Cerebellar nuclear complex (tissue), 1 donor: ENCODE measurements at places on chromosomes 3 and 15.

DNA sequence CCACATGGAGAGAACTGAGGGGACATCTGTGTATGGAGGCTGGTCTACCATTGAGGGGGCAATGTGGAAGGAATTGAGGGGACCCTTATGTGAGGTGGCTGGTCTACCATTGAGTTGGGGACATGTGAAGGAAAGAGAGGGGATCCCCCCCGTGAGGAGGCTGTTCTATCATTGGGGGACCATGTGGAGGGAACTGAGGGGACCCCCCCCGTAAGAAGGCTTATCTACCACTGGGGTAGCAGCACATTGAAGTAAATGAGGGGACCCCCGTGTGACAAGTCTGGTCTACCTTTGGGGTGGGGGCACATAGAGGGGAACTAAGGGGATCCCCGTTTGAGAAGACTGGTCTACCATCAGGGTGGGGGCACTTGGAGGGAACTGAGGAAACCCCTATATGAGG, 158.0 kb downstream of the FBLN2 start:
- DNase-seq: no peak

DNA sequence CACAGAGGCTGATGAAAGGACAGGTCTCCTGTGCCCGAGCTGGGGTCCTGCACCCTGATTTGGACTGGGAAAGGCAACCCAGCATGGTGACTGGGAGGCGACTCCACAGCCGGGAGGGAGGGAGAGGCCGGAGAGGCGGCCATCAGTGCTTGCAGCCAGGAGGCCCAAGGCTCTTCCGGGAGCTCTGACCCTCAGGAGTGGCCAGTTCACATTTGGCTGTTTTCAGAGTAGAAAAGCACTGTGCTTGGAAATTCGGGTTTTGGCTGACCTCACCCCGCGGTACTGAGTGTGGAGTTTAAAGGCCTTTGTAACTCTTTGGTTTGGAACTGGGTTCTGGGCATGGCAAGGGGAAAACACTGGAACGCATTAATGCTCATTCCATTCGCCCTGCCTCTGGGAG, 31.9 kb downstream of the SMAD6 start:
- DNase-seq: no peak

GRCh38 chr3:52920841-52921240, 23.5 kb upstream of the STIMATE start:
- DNase-seq: no peak

- DNase-seq: no peak
Measured at GRCh38 chr15:46296797-46297196, 662.0 kb downstream of the SQOR start.

GRCh38 chr15:69593488-69593887, 140.9 kb downstream of the RPLP1 start:
- no peak for DNase-seq

DNA sequence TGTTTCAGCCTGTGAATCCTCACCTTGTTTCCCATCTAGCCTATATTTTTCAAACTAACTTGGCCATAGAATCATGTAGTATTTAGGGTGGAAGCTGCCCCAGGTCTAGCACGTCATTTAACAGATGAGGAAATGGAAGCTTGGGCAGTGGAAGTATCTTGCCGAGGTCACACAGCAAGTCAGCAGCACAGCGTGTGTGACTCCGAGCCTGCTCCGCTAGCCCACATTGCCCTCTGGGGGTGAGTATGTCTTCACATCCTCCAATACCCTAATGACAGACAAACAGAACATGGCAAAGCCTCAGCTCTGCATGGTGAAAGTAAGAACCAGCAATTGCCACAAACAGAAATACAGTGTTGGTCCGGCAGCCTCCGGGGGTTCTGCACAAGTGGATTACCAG, 2.2 kb upstream of the CCR5 start:
- no peak for DNase-seq

GRCh38 chr3:71725271-71725991, at the start of gene EIF4E3:
Gene EIF4E3 (minus strand): TSS chr3:71725402. CDS start chr3:71725367, 35 bp downstream.
- DNase-seq: no peak

GRCh38 chr15:27218426-27218825, 247.4 kb downstream of the GABRG3 start:
- no peak for DNase-seq

GRCh38 chr3:5201536-5201935, 14.0 kb downstream of the EDEM1 start:
- no peak for DNase-seq

DNA sequence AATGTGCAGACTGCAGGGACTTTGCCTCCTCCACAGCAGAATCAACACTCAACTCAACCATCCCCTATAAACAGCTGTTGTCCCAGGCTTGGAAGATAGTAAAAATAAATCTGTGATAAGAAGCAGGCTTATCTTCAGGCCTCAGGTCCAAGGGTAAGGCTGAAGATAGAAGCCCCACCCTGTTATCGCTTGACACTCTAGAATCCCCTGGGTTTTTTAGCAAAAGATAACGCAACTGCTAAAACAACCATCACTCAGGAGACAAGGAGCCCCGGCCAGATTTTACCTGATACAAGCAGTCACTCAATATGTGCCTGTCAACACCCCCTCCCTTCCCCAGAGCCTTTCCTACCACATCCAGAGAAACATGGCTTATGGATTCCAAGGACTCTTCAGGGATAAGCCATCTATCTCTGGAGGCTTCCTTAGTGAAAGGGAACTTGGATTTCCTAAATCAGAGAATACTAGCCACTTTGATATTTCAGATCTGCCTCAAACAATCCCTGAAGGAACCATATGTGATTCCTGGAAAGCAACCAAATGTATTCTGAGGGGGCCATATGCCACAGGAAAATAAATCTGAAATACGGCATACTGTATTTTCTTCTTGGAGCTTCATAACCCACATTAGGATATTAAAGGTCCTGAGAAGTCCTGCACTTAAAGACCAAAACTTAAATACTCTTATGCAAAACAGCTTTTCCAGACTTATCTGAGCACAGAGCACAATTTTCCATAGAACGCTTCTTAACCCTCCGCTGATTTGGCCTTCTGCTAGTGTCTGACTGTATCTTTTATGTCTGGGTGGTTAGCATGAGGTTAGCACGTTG, 60.4 kb downstream of the LYZL4 start:
- DNase-seq: no peak

DNA sequence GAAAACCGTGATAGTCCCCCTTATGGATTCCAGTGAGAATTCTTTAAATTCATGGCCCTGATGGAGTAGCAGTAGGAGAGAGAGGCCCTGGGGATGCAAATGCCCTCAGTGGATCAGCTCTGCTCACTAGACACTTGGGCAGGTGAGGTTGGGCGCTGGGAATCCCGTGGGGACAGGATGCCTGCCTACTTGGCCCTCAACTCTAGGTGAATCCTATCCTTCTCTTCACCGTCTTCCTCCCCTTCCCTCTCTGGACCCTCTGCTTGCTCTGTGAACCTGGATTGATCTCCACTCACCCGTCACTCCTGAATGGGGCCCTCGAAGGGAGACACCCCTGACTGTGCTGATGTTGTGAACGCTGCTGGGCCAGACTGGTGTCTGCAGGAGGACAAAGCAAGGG, 77.4 kb downstream of the SEC22A start:
- DNase-seq: no peak
